NCI-H2029 (cell line): ENCODE measurements at places on chromosomes 16 and 17.

GRCh38 chr16:72191551-72191950, 19.6 kb upstream of the PMFBP1 start:
- DNase-seq: no peak

DNA sequence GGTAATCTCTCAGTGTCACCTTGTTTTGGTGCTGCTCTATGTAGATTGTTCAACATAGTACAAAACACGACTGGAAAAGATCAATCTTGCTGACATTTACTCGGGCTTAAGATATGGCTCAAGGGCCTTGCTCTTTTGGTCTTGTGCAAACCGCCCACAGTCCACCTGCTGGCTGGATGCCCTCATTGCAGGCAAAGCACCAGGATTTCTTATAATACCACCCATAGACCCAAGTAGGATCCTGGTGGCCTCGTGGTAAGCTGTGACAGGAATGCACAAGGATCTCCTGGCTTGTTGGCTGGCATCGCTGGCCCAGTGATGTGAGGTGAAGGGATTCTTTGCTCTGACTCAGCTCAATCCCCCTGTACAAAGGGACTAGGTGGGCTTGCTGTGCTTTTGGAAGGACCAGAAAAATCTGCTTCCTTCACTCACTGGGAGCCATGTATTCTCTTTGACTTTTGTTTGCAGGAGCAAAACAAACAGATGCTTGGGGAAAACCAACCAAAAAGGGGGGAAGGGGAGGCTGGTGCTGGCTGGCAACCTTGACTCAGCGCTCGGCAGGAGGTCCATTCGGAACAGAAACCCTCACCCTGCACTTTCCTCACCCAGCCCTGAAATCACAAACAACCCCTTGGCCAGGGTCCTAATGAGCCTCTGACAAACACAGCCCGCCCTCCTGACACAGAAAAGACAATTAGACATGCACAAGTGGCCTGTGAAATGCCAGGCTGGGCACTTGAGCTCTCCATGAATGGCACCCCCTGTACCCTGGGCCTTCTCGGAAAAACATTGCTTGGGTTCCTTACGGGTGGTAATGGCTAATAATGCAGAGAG, 36.6 kb upstream of the MED9 start:
- DNase-seq: peak; percentile 81

- no peak for DNase-seq
Measured at GRCh38 chr16:23394141-23394831, 58.7 kb downstream of the COG7 start.

DNA sequence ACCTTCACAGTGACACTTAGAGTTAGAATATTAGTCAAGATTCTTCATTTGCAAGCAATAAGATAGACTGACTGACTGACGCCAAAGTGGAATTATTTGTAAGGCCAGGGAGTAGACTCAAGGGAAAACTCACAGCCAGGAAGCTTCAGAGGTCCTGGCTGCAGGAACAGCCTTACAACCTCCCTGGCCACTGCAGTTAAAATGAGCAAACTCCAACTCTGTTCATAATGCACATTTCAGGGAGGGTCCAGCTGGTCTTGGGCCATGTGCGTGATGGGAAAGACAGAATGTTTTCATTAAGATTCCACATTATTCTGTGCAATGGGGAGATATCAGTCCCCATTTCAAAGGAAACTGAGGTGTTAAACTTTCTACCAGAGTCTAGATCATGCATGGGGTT, 9.9 kb downstream of the CAPNS2 start:
- DNase-seq: no peak

DNA sequence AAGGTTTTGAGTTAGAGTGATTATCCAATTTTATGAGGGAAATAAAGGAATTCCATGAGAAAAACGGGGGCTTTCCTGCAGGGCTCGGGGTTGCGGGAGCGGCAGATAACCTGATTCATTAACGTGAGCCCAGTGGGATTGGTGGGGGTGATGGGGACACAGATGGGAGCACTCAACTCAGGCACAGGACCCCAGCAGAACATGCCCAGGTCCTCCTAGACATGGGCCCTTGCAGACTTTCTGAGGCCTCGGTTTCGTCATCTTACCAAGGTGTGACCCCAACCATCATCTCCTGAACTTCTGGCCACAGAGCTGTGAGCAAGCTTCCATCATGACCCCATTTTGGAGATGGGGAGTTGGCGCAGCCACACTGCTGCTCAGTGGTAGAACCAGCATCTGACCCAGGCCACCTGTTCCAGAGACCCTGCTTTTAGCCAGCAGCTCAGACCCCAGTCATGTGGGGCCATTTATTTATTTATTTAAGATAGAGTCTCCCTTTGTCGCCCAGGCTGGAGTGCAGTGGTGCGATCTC, 22.3 kb downstream of the CARHSP1 start:
- no peak for DNase-seq

DNA sequence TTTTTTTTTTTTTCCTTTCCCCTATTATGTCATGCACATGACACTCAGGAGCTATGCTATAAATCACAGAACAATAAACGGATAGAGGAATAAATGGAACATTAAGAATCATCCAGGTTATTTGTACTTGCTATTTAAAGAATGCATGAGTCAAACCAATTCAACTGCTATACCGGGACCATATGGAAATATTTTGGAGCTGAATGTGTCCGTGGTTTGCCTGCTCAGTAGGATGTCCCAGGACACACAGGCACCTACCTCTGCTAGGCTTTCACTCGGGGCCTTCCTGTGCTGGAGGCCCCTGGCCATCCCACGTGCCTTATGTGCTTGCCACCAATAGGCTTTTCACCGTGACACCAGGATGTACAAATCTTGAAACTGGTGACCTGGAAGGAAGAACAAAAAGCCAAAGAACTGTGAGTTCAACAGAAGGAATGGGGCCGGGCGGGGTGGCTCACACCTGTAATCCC, 15.3 kb upstream of the SEC14L1 start:
- no peak for DNase-seq

DNA sequence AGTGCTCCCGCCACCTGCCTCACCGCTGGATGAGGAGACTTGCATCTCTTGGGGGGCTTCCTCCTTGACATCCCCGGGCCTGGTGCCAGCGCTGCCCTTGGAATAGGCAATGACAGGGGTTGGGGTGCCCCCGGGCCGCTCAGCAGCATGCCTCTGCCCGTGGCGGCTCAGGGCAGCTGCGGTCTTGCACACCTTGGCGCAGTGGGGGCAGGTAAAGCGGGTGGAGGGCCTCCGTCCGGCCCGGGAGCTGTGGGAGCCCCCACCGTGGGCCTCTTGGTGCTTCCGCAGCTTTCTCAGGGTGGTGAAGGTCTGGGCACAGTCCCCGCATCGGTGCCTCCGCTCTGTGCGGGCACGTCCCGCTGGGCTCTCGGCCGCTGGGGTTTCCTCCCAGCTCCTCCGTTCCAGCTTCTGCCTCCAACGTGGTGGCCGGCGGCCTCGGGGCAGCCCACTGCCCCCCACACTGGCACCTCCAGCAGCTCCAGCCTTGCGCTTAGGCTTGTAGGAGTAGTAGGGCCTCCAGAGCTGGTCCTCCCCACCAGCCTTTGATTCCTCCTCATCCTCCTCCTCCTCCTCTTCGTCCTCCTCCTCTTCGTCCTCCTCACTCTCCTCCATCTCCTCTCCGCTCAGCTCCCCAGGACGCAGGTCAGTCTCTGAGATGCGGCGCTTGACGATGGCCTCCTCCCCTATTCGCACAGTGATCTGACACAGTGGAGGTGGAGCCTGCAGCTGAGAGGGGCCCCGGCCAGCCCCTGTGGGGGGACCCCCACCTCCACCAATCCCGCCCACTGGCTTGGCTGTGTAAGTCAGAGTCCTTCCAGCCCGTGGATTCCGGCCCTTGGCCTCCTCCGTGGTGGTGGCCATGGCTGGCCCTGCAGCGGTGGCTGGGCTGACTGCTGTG, 16.7 kb downstream of the ZBTB4 start:
- DNase-seq: no peak

DNA sequence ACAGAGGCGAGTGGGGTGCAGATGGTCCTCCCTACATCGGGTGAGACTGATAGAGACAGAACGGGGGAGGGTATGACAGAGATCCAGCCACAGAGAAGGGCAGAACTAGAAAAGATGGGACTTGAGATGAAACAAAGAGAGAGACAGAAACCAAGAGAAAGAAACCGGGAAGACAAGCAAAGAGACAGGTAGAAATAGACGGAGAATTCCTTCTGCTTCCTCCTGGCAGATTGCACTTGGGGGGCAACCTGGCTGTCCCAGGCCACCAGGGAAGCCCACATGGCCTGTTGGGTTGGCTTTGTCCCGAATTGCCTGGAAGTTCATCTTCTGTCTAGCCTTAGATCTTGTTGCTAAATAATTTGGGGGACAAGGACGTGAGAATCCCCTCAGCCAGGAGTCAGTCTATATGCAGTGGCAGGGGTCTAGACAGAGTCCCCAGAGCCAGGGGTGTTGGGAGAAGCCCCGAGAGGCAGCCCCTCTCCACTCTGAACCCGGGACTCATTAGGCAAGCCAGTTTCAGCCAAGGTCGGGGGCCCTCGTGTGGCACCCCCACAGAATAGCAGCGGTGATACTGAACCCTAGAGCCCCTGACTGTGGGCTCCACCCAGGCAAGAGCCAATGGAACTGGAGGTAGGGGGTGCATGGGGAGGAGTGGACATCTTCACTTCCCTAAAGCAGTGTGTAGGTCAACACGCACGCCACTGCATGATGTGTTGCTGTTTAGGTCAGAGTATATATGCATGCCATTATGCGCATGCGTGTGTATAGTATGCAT, 627 bp upstream of the TSPOAP1 start:
- DNase-seq: no peak

- DNase-seq: no peak
Measured at GRCh38 chr16:66245072-66245471, 121.4 kb upstream of the CDH5 start.
